Astrocyte (in vitro differentiated cells and primary cell): ENCODE measurements at places on chromosomes 11 and 22.
A peak's percentile ranks its signal among the peaks of the same experiment; 100 is the strongest.

GRCh38 chr11:33412241-33412640 lies 155.1 kb downstream of the HIPK3 start:
- H3K36me3 ChIP-seq = no peaks in the 10 kb centered on the region
- no peak overlapping the region for H3K4me3 ChIP-seq
- H3K4me1 ChIP-seq = no peaks in the 10 kb centered on the region

DNA sequence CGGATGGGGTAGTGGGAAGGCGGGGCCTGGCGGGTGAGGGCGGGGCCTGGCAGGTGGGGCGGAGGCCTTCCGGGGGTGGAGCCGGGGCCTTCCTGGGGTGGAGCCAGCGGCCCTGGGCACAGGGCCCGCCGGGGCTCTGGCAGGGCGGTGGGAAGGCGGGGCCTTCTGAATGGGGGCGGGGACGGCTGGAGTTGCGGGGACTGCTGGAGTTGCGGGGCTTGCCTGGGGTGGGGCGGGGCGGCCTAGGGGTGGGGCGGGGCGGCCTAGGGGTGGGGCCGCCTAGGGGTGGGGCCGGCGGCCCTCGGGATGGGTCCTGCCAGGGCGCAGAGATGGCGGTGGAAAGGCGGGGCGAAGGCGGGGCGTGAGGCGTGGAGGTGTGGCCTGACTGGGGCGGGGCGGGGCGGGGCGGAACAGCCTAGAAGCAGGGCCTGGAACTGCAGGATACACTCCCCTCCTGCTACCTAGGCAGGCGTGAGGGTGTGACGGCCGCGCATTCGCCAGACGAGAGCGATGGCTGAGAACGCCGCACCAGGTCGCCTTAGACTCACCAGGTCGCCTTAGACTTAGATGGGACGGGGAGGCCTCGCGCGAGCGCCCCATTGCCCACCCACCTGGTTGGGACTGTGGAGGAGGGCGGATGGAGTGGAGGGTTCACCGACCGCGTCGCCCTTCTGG lies 19.3 kb downstream of the RRP7A start:
- DNase-seq = peak; percentile 40
- H3K36me3 ChIP-seq = no peaks in the 10 kb centered on the region
- H3K27ac ChIP-seq = no peak overlapping the region

DNA sequence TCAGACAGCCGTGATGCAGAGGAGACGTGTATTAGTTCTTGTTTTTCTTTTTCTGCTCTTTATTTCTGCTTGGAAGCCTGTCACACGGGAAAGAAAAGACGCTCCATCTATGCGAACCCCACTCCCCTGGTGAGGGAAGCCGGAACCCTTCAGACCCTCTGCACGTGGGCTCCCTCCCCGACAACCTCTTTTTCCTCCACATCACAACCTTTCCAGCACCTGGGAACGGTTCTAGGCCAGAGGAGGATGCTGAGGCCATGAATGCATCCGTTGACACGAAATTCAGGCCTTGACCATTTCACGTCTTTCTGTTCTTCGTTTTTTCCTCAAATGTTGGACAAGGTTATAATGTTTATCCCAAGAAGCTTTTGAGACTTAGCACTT lies 85.3 kb upstream of the WNT7B start:
- H3K4me1 ChIP-seq = peaks cover 42% of the 10 kb centered on the region
- no peaks in the 10 kb centered on the region for H3K36me3 ChIP-seq
- no peaks in the 10 kb centered on the region for H3K27me3 ChIP-seq
- H3K27ac ChIP-seq = no peak overlapping the region
- no peak for DNase-seq

DNA sequence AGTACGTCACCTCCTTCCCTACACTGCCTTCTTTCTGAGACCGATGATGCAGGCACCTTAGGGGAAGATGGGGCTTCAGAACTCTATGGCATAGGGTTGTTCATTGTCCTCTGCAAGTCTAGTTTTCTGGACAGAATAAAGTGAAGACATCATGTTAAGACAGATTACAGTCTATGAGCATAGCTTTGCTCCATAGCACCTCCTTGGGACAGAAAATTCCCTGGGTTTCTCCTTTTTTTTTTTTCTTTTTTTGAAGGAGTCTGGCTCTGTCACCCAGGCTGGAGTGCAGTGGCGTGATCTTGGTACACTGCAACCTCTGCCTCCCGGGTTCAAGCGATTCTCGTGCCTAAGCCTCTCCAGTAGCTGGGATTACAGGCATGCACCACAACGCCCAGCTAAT lies 119.8 kb upstream of the CADM1 start:
- no peak overlapping the region for H3K27ac ChIP-seq
- no peak for DNase-seq
- H3K27me3 ChIP-seq = peaks cover 5% of the 10 kb centered on the region
- no peak overlapping the region for H3K4me3 ChIP-seq
- no peaks in the 10 kb centered on the region for H3K36me3 ChIP-seq

- no peaks in the 10 kb centered on the region for H3K36me3 ChIP-seq
- DNase-seq = no peak
- no peaks in the 10 kb centered on the region for H3K4me1 ChIP-seq
- no peak overlapping the region for H3K4me3 ChIP-seq
- H3K27me3 ChIP-seq = peaks cover 29% of the 10 kb centered on the region
- H3K27ac ChIP-seq = no peak overlapping the region
Measured at GRCh38 chr11:117444711-117445658, 117.3 kb downstream of the CEP164 start.

GRCh38 chr11:80815752-80816453 lies 1375.1 kb upstream of the TENM4 start:
- no peak for DNase-seq
- H3K4me3 ChIP-seq = no peak overlapping the region
- no peaks in the 10 kb centered on the region for H3K27me3 ChIP-seq

DNA sequence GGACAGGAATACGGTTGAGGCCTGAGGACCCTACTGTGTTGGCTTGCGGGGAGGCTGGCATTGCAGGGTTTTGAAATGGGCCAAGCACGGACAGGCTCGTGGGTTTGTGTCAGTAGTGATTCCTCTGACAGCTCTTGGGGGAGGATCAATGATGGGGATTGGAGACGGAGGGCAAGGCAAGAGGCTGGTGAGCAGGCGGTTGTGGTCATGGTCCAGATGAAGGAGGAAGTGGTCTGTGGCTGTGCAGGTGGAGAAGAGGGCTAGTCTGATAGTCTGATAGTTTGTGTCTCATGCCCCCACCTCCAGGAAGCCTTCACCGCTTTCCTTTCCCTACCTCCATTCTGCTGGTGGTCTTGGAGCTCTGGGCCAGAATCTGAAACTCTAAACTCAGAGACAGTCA lies 3.0 kb downstream of the MAFF start:
- H3K27ac ChIP-seq = peak overlapping the region; percentile 99
- no peaks in the 10 kb centered on the region for H3K36me3 ChIP-seq
- H3K4me3 ChIP-seq = peak overlapping the region; percentile 88
- H3K27me3 ChIP-seq = no peaks in the 10 kb centered on the region

DNA sequence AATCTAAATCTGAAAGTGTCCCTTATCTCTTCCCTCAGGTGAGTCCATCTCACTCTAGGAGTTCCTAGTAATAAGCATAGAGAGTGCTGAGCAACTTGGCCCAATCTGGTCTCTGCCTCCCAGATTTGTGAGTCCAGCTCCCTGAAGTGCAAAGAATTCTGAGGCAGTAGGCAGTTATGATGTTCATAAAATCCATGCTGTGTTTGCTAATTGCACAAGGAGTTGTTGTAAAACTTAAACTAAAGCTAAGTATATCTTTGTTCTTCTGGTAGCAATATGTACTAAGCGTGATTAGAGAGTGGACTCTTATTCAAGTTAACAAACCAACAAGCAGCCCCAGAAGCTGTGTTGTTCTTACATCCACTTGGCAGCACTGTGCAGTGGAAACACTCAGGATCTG lies 7.6 kb upstream of the PTH start:
- no peaks in the 10 kb centered on the region for H3K4me1 ChIP-seq
- no peak overlapping the region for H3K27ac ChIP-seq
- no peak overlapping the region for H3K4me3 ChIP-seq

DNA sequence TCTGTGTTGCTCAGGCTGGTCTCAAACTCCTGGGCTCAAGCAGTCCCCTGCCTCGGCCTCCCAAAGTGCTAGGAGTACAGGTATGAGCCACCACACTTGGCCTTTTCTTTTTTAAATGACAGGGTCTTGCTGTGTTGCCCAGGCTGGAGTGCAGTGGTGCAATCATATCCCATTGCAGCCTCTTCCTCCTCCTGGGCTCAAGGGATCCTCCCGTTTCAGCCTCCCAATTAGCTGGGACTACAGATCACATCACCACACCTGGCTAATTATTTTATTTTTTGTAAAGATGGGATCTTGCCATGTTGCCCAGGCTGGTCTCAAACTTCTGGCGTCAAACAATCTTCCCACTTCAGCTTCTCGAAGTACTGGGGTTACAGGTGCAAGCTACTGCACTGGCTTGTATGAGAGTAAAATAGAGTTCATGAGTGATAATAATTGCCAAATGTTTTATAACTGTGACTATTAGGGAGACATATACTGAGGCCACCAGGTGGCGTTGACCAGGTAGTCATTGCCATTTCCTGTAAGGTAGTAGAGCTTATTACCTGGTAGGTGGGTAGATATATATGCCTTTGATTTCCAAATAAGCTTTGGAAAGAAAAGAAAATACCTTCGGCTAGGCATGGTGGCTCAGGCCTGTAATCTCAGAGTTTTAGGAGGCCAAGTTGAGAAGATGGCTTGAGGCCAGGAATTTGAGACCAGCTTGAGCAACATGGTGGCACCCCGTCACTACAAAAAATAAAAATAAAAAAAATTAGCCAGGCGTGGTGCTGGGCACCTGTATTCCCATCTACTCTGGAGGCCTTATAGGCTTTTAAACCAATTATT lies 5.4 kb downstream of the FDX1 start:
- no peak overlapping the region for H3K27ac ChIP-seq
- no peak for DNase-seq
- no peak overlapping the region for H3K4me3 ChIP-seq
